ENCODE measurements at places on chromosomes 3 and 15.

GRCh38 chr15:26889298-26889898 lies 22.5 kb downstream of the GABRA5 start:
- peak; percentile 52 for DNase-seq

DNA sequence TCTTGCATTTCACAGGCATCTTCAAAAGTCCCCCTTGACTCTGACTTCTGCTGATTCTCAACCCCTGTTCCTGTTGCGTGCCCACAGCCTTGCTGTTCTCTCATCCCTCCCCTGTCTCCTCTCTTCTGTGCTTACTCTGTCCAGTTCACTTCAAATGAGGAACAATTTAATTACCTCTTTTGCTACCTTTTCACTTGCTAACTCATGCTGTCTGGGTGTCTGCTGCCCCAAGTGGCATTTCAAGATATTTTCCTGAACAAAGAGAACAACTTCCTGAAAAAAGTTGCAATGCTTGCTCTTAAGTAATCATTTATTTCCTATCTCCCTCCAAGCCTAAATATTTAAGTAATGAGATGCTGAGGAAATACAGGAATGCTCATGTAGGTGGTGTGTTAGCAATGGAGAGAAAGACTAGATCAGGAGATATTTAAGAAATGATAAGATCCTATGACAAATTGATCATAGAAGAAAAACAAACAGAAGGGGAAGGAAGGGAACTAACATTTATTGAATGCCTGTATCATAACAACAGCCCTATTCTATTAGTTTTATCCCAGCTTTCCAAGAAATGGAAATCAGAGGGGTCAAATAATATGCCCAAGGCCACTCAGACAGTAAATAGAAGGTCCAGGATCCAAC lies 42.2 kb downstream of the SV2B start:
- DNase-seq = peak; percentile 30

DNA sequence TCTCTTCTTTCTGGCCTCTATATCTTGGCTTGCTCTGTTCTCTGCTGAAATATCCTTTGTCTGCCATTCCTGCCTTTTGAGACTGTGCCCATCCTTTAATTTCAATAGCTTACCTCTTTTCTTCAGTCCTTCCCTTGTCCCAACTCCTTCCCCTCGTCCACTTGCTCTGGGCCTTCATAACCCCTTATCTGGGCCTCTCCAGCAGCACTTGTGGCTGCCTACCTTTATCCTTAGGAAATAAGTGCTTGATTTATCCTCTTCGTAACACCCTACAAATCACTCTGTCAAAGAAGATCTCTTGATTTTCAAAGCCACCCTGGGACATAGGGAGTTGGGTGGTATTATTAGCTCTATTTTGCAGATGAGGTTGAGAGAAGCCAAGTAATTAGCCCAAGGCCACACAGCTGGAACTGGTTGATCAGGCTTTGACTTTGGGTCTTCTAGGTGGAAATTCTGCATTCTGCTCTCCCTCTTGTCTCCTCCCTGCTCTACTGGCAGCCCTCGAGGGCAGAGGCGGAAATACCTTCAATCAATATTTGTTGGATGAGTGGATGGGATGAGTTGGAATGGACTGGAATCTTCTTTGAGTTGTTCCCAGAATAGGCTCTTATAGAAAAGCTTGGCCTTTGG lies 84.0 kb upstream of the TLE3 start:
- no peak for DNase-seq

DNA sequence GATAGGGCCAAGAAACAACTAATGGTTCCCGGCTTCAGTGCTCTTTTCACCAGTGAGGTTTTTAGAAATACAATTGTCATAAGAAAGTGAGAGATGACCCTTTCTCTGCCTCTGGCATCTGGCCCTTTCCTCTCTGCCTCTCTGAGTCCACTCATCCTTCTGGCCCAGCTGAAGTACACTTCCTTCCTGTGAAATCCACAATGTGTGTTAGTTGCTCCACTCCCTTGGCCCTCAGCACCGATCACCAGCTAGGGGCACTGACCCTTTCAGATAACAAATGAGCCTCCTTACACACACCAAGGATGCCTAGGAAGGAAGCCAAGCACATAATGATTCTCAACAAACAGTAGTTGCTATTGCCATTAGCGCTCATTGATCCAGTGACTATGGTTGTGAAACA lies 2.9 kb upstream of the CAV3 start:
- DNase-seq = no peak

- no peak for DNase-seq
Observed at GRCh38 chr3:46609212-46609721, 3.1 kb upstream of the FAM240A start.

DNA sequence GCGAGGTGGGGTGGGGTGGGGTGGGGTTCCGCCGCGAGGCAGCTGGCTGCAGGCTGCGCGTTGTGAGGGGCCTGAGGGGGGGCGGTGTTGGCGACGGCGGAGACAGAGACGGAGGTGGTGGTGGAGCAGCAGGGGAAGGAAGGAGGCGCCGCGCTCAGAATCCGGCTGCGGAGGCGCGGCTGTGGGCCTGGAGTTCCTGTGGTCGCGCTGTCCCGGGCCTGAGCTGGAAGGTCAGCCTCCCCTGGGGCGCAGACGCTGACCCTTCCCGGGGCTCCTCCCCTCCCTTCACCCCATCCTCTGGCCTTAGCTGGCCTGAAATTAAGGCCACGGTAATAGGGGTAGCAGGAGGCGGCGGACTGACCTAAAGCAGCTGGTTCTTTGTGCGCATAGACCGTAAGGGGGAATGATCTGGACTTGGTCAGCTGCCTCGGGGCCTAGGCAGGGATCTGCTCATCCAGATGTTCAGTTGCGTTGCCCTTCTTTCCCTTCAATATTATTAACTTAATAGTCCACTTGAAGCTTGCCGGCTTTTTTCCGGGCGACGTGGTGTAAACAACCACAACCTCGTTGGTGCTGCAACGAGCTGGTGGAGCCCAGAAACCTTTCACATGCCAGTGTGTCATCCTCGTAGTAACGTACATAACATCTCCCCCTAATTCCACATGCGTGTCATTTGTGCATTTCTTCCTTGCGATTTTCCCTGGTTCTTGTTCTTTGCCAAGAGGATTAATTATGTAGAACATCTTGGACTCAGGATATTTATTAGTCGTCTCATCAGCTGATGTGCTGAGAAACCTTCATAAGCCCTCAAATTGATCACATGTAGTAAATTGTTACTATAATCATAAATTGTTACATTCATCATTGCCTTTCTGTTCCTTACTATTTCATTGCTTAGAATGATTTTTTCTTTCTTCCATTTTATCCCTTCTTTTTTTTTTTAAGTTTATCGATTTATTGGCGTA lies 626 bp downstream of the SEC62 start:
- DNase-seq = peak; percentile 35

- no peak for DNase-seq
Observed at GRCh38 chr3:149579161-149579560, 78.7 kb downstream of the WWTR1 start.

GRCh38 chr3:156978481-156978961 lies 152.4 kb downstream of the LEKR1 start:
- no peak for DNase-seq

- no peak for DNase-seq
Observed at GRCh38 chr15:95304947-95305400, 1025.5 kb upstream of the NR2F2 start.

GRCh38 chr3:48845170-48845569 lies 2.5 kb downstream of the PRKAR2A start:
- DNase-seq = peak; percentile 36

GRCh38 chr3:129611812-129612533 lies 5.5 kb upstream of the PLXND1 start:
- no peak for DNase-seq

- no peak for DNase-seq
Observed at GRCh38 chr3:33132019-33132360, 18.2 kb downstream of the CRTAP start.

GRCh38 chr3:81197386-81197785 lies 564.1 kb downstream of the GBE1 start:
- DNase-seq = no peak

DNA sequence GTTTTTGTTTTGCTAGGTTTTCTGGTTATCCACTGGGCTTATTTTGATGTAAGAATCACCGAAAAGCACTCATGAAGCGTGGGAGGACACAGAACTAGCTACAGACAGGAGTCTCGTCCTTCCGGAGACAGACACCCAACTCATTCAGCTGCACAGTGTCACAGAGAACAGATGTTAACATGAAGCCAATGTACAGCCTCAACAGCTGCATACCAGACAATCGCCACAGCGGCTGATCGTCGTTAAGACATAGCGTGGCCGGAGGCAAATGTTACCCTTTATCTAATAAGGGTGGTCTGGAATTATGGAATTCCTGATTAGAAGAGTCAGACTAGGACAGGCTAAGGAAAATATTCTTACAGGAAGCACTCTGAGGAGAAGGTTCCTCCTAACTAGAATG lies 1.1 kb upstream of the PYGO1 start:
- DNase-seq = no peak

- no peak for DNase-seq
Observed at GRCh38 chr3:119293105-119293870, 895 bp upstream of the ARHGAP31 start.

- no peak for DNase-seq
Observed at GRCh38 chr3:59609657-59610348, 560.0 kb upstream of the CFAP20DC start.

GRCh38 chr15:57705746-57706404 lies 639 bp upstream of the POLR2M start:
- no peak for DNase-seq

- no peak for DNase-seq
Observed at GRCh38 chr3:14210843-14211594, 32.4 kb downstream of the LSM3 start.

GRCh38 chr3:147915057-147915456 lies 505.9 kb downstream of the ZIC1 start:
- no peak for DNase-seq

DNA sequence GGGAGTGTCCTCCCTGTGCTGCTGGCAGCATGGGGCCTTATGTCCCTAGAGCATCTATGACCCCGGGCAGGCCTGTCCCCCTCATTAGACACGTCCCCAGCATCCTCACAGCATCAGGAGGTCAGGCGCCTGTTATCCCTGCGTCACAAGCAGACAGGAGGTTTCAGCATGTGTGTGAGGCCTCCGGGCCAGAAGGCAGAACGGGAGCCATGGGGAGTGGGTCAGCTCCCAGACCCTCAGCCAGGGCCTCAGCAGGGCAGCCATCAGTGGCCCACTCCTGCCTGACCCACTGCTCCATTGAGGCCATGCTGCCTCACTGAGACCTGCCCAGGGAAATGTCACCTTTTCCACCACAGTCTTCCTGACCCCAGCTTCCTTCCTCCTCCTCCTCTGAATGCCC lies 71.6 kb downstream of the DNAJB8 start:
- no peak for DNase-seq

- peak; percentile 91 for DNase-seq
Observed at GRCh38 chr15:65056868-65057548, 10.8 kb downstream of the RASL12 start.

All from HuH-7 (cell line).